ENCODE measurements at places on chromosomes 6 and 20.

GRCh38 chr6:33050014-33050810, 23.2 kb downstream of the HLA-DPA1 start:
- peak; percentile 36 for DNase-seq

- no peak for DNase-seq
These were observed 521 bp upstream of the RAD21L1 start for GRCh38 chr20:1225263-1225782.

DNA sequence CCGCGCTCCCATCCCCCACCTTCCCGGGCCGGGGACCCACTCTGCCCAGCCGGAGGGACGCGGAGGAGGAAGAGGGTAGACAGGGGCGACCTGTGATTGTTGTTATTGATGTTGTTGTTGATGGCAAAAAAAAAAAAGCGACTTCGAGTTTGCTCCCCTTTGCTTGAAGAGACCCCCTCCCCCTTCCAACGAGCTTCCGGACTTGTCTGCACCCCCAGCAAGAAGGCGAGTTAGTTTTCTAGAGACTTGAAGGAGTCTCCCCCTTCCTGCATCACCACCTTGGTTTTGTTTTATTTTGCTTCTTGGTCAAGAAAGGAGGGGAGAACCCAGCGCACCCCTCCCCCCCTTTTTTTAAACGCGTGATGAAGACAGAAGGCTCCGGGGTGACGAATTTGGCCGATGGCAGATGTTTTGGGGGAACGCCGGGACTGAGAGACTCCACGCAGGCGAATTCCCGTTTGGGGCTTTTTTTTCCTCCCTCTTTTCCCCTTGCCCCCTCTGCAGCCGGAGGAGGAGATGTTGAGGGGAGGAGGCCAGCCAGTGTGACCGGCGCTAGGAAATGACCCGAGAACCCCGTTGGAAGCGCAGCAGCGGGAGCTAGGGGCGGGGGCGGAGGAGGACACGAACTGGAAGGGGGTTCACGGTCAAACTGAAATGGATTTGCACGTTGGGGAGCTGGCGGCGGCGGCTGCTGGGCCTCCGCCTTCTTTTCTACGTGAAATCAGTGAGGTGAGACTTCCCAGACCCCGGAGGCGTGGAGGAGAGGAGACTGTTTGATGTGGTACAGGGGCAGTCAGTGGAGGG, 2.8 kb downstream of the SOX4 start:
- DNase-seq: peak; percentile 32

GRCh38 chr20:16244892-16245291, 328.4 kb downstream of the KIF16B start:
- no peak for DNase-seq

GRCh38 chr6:12069891-12070529, 57.9 kb downstream of the HIVEP1 start:
- no peak for DNase-seq

- no peak for DNase-seq
These were observed 99.2 kb downstream of the MAP3K5 start for GRCh38 chr6:136693090-136693489.

All from inflammatory macrophage treated with lipopolysaccharide for 4 hours (primary cell).